RPMI7951 (cell line): ENCODE measurements at places on chromosomes 5 and 9. TPM values are rescaled to one million over a fixed set of nuclear protein-coding genes. Genes with fewer than 3 reads are reported as not detected.

- no peak for DNase-seq
These were observed 5.8 kb downstream of the HAPLN1 start for GRCh38 chr5:83714810-83715209.

GRCh38 chr9:120914396-120914795, 12.2 kb downstream of the TRAF1 start:
- DNase-seq, result no peak

Gene HAPLN1
- total RNA-seq, result under 0.01 TPM in 1 of 2 replicates, not detected in the other

DNA sequence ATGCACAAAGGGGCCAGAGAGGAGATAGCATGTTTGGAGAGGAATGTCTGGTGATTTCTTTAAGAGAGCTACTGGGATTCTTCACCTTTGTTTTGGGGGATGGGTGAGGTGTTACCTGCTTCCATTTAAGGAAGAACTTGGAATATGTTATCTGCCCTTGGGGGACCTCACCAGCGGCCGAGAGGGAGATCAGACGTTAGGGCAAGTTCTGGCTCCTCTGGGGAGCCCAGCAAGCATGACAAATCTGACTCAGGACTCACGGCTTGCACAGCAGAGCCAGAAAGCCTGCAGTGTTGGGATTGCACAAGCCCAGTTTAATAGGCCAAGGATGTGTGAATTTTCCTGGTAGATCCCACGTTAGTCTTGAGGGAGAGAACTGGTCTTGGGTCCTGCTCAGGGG, 40.3 kb downstream of the SLC28A3 start:
- peak; percentile 23 for DNase-seq

Gene SLC6A19
- not detected in 2 replicates for total RNA-seq

GRCh38 chr5:170534177-170534576, 30.4 kb downstream of the KCNIP1 start:
- DNase-seq, result no peak

DNA sequence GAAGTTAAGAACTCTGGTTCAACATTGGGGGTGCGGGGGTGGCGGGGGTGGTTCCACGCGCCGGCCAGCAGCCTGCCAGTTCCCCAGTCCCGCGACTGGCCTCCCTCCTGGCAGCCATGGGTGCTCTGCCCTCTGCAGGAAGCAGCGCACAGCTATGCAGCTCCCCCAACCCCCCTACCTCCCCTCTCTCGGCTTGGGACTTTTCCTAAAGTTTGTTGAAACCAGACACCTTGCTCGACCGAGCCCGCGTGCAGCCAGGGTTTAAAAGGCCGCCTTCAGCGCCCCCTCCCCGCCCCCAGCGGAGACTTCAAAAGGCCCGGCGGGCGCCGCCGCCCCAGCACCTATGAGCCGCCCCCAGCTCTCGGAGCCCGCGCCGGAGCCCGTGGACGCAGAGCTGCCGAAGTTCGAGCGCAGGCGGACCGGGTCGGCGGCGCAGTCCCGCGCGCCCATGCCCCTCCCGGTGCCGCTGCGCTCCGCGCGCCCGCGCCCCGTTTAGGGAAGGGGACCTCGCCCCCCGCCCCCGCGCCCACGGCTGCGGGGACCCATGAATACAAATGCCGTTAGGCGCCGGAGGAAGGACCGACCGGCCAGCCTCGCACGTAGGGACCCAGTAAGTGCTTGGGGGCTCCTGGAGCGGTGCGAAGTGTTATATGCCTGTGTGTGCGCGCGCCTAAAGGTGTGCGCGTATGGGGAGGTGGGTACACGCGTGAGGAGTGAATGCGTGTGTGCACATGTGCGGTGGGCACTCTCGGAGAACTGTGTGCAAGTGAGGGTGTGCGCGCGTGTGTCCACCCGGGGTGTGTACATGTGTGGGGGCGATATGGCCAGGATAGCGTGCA, 1.4 kb upstream of the COL27A1 start:
- DNase-seq, result no peak

GRCh38 chr5:33465120-33465519, 24.4 kb downstream of the TARS1 start:
- no peak for DNase-seq

- DNase-seq, result no peak
These were observed 204.1 kb downstream of the TRPM3 start for GRCh38 chr9:70917277-70917676.

Gene IFNA8
- total RNA-seq, result not detected in 2 replicates

- DNase-seq, result no peak
These were observed 184.4 kb upstream of the OR13F1 start for GRCh38 chr9:104319685-104320084.

Gene ECM2
- total RNA-seq, result 0.39 and 0.72 TPM in 2 replicates

Gene TLX3
- total RNA-seq, result 0.96 and 1.9 TPM in 2 replicates

DNA sequence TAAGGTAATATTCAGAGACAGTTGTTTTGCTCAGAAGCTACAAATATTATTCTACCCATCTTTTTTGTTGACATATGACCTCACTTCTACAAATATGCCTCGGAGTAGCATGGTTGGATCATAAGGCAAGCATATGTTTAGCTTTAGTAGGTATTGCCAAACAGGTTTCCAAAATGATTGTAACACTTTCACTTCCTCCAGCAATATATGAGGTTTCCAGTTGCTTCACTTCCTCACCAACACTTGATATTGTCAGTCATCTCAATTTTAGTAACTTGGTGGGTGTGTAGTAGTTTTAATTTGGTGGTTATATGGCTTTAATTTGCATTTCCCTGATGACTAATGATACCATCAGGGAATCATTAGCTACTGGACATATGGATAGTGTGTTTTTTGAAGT, 46.7 kb downstream of the TNFSF8 start:
- peak; percentile 49 for DNase-seq

Gene SNX30
- total RNA-seq, result 7.0 and 9.0 TPM in 2 replicates

DNA sequence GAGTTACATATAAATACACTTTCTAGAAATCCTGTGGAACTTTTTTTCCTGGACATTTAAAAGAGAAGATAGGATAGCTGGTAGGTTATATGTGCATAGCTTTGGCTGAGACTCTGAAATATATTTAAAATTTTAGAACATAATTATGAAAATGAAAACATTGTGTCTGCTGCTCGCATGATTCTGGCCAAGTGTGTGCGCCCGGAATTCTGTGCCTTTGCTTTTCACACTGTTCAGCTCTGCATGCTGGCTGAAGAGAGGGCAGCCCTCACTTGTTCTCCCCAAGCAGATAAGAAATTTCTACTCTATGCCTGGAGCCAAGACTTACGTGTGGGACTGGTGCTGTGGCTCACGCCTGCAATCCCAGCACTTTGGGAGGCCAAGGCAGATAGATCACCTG, 153.9 kb downstream of the MED10 start:
- no peak for DNase-seq

GRCh38 chr5:96781031-96781971, 26.4 kb downstream of the ERAP1 start:
- peak; percentile 20 for DNase-seq

Gene PCDHGB4
- 12.0 and 12.7 TPM in 2 replicates for total RNA-seq

Gene PRUNE2
- 0.10 and 0.12 TPM in 2 replicates for total RNA-seq

- peak; percentile 3 for DNase-seq
These were observed 330.8 kb downstream of the KDM4C start for GRCh38 chr9:7088611-7089010.

DNA sequence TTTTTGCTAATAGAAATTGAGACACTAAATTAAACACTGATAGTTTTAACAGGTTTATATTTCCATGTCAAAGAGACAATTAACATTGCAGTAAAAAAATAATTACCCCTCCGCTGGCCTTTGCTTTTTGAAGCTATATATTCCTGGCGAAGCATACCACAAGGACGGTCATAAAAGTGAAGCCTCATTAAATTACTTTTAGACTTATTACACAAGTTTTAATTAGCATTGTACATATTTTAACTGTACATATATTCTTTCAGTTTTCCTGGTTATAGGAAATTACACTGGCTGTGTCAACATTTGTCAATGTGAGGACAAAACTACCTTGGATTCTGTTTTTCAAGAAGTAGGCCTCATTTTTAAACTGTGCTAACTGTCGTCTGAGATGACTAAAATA, 1.2 kb downstream of the CDKN2A start:
- no peak for DNase-seq

DNA sequence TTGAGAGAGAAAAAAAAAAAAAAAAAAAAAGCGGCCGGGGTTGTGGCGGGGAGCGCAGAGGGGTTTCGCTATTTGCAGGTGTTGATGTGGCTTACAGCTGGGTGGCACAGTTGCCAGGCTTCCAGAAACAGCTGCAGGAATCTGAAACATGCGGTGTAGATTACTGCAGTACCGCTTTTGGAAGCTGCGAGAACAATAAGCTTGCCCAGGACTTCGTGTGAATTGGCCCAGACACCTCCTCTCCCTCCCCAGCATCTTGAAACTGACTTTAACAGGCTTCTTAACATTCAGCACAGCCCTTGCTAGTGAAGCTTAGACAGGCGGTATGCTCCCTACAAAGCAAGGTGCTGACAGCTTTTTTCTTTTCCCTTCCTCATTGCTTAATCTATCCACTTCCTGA, 104.0 kb downstream of the ATP10B start:
- DNase-seq, result no peak

DNA sequence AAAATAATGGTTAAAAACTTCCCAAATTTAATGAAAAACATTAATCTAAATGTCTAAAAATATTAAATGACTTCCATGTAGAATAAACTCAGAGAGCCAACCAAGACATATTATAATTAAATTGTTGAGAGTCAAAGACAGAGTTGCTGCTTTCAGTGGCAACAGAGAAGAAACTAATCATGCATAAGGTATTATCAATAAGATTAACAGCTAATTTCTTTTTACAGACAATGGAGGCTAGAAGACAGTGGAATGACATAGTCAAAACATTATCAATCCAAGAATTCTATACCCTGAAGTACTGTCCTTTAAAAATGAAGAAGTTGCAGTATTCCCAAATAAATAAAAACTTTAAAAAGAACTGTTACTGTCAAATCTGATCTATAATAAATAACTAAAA, 268.7 kb downstream of the IRX2 start:
- no peak for DNase-seq
